Prostate gland (tissue), 2 donors: ENCODE measurements at places on chromosomes 6 and 20. TPM values are rescaled to one million over a fixed set of nuclear protein-coding genes. Genes with fewer than 3 reads are reported as not detected.

Gene PSMB9
- total RNA-seq: 22.4 TPM

DNA sequence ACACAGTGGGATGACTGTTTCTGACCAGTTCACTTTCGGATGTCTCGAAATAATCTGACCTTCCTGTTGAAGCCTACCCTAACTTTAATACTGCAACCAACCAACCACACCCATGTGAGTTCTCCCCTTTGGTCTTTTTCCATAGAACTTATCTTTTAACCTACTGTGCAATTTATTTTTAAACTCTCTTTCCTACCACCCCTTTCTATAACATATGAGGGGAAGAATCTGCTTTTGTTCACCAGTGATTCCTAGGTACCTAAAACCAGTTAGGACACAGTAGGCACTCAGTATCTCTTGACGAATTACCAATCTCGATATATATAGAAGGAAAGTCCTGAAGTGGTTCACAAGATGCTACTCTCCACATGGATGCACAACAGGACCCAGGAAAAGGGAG lies 7.0 kb downstream of the COX7A2 start:
- H3K36me3 ChIP-seq: no peaks in the 10 kb centered on the region
- H3K4me3 ChIP-seq: no peak overlapping the region
- H3K27ac ChIP-seq: no peak overlapping the region

DNA sequence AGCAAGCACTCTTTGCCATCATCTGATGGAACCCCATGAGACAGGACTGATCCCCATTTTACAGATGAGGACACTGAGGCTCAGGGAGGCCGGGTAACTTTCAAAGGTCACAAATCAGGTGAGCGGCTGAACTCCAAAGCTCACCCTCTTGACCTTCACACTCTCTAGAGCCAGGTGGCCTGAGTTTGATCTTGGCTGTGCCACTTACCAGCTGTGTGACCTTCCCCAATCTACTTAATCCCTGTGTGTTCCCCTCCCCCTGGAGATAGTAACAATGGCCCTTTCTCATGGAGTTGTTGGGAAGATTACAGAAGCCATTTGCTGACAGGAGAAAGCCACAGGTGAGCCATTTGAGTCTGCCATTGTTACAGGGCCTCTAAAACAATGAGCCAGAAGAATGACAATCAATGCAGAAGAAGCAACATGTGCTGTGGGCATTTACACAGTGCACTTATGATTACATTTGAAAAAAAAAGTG lies 34.5 kb downstream of the BMP7 start:
- DNase-seq: no peak
- H3K27me3 ChIP-seq: no peaks in the 10 kb centered on the region
- no peaks in the 10 kb centered on the region for H3K4me1 ChIP-seq
- no peaks in the 10 kb centered on the region for H3K36me3 ChIP-seq
- no peak overlapping the region for H3K4me3 ChIP-seq

GRCh38 chr20:44068316-44069201 lies 118.4 kb downstream of the JPH2 start:
- no peaks in the 10 kb centered on the region for H3K27me3 ChIP-seq
- H3K4me3 ChIP-seq: no peak overlapping the region
- DNase-seq: no peak
- no peaks in the 10 kb centered on the region for H3K36me3 ChIP-seq
- no peak overlapping the region for H3K27ac ChIP-seq

Gene RBBP8NL
- 4.9 TPM for total RNA-seq

DNA sequence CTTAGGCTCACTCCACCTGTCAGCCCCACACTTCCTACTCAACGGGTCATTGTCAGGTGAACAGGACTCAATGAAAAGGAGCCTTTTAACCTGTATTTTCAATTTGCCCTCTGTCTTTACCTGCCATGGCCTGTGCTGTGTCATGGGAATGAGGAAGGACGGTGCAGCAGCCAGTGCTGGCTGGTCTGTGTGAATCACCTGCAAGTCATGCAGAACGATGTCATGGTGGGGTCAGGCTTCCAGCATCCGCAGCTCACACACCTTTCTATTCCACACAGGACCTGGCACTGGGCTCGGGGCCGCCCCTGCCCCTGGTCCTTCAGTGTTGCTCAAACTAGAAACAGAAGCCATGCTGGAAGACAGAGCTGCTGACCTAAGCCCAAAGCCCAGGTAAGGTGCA lies 188.7 kb upstream of the GMDS start:
- no peaks in the 10 kb centered on the region for H3K27me3 ChIP-seq
- H3K4me1 ChIP-seq: no peaks in the 10 kb centered on the region
- H3K36me3 ChIP-seq: no peaks in the 10 kb centered on the region
- no peak overlapping the region for H3K27ac ChIP-seq

DNA sequence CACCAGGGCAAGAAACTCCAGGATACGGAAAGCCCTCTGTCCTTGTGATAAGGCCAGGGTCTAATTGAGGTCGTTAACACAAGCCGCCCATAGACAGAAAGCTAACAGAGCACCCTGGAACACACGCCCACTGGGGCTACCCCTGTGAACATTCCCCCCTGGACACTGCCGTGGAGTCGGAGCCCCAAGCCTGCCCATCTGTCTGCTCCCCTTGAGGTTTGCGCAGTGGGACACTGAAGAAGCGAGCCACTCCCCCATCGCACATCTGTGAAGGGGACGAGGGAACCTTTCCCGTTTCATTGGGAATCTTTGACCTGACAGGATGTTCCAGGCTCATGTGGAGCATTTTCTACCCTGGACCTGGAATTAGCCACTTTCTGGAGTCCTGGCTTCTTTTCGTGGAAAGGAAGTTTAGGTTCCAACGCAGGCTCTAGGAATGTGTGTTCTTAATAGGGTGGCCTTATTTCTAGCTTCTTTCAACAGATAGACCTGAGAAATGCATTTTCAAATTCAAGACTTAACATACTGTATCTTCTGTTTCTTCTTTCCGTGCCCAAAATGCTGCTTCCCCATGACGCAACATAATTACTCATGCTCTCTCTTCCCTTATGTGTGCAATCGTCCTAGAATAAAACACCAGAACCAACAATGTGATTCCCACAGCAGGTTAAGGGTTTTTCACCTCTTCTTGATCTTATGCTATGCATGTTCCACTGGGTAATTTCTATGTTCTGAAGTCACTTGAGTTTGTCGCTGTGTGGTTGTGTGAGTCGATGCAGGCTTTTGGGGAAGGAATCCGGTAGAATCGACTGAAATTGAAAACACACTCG lies 161.1 kb downstream of the ERMARD start:
- no peak for DNase-seq
- no peaks in the 10 kb centered on the region for H3K4me1 ChIP-seq
- H3K36me3 ChIP-seq: no peaks in the 10 kb centered on the region
- no peak overlapping the region for H3K27ac ChIP-seq
- H3K4me3 ChIP-seq: no peak overlapping the region
- no peaks in the 10 kb centered on the region for H3K27me3 ChIP-seq

- H3K27ac ChIP-seq: no peak overlapping the region
- no peaks in the 10 kb centered on the region for H3K4me1 ChIP-seq
- no peaks in the 10 kb centered on the region for H3K36me3 ChIP-seq
- H3K27me3 ChIP-seq: no peaks in the 10 kb centered on the region
These were observed 316.6 kb upstream of the JARID2 start for GRCh38 chr6:14929291-14929690.

- H3K27me3 ChIP-seq: no peaks in the 10 kb centered on the region
- DNase-seq: no peak
- H3K4me1 ChIP-seq: no peaks in the 10 kb centered on the region
- H3K36me3 ChIP-seq: no peaks in the 10 kb centered on the region
- no peak overlapping the region for H3K27ac ChIP-seq
- H3K4me3 ChIP-seq: no peak overlapping the region
These were observed 11.4 kb downstream of the SLC2A4RG start for GRCh38 chr20:63750807-63751470.

Gene SPAG4
- total RNA-seq: 0.91 TPM

GRCh38 chr20:24953621-24954133 lies 4.6 kb downstream of the CST7 start:
- no peaks in the 10 kb centered on the region for H3K36me3 ChIP-seq
- H3K27me3 ChIP-seq: no peaks in the 10 kb centered on the region
- no peak overlapping the region for H3K27ac ChIP-seq
- no peak for DNase-seq

Gene SLC52A3
- 221 TPM for total RNA-seq
